ENCODE measurements at places on chromosomes 16 and 17.
A peak's percentile ranks its signal among the peaks of the same experiment; 100 is the strongest.

DNA sequence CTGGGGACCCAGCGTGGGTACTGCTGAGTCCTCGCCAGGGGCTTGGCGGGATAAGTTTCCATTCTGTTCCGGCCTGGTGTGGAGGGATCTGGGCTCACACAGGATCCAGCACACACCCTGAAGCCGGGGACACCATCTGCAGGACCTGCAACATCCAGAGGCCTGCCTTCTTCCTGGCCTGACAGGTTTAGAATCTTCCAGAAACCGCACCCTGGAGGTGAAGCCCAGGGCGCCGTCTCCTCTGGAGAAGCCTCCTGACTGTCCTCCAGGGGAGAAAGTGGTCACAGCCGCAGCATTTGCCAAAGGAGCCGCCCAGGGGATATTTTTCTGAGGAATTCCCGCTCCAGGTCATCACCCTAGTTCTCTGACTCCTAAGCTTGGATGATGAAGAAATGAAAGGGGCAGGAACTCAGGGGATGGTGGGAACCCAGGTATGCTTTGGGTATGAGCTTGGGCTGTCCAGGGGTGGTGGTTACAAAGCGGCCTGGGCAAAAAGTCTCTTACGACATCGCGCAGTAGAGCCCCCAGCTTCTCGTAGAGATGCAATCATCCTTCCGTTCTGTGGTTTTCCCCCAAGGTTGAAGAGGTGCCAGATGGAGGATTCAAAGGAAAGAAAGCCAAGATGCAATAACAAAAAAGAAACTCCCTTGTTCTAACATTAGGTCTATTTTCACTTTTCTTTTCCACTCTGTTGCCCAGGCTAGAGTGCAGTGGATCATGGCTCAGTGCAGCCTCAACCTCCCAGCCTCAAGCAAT is 9.1 kb upstream of the CRISPLD2 start:
- no peak for DNase-seq

- DNase-seq = no peak
Observed at GRCh38 chr16:11706180-11706742, 36.4 kb downstream of the TXNDC11 start.

DNA sequence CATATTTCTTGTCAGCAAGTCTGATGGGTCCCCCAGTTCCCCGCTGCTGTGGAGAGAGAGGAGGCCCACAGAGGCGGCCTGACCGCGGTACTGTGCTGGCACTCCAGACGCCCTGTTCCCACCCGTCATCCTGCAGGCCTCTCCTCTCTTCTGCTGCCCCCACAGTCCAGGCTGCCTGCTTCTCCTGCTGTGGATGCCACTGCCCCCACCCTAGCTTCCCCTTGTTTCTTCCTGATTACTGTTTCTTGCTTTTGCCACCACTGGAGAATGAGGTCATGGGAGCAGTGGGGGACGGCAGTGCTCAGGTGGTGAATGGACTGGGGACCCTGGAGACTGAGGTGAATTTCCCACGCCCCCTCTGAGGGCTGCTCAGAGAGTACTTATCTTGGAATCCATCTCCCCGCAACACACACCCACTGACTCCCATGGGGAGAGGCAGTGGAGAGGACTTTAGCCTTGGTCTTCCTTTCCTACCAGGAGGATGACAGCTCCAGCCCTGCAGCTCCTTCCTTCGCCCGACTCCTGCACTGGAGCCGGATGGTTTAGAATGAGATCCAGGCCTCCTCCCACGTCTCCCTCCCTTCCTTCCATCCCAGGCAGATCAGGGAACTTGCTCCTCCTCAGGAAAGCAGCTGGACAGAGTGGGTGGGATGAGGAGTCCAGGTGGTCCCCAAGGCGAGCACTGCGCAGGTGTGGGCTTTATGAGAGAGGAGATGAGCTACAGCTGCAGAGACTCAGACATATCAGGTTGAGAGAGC is 60.4 kb downstream of the PLXDC1 start:
- DNase-seq = no peak

DNA sequence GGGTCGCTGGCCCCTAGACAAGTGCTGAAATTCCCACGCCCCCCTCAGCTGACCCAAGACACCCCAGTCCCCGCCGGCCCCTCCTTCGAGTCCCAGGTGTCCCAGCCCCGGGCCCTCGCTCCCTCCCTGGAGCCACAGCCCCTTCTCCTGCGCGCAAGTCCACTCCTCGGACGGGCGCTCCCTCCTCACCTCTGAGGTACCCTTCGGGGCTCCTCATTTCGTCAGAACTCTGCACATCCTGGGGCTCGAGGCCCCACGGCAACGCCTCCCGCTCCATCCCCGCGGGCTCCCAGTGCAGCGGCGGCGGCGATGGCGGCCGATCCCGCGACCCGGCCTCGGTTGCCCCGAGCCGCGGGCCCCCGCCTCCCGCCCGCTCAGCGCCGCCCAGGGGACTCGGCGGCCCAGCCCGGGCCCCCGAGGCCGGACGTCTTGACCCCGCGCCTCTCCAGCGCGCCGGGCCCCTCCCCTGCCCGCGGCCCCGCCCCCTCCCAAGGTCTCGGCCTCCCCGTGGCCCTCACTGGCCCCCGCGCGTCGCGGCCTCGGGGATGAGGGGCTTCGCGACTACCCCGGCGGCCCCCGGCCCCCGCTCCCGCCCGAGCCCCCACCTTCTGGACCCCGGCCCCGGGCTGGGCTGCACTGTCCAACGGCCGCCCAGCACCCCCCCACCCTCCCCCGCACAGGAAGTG is at the start of gene ZNF768:
TSS of gene ZNF768 (minus strand) at position 430 of the 686 bp plus-strand sequence. CDS start at position 277, 153 bp downstream.
- DNase-seq = no peak

DNA sequence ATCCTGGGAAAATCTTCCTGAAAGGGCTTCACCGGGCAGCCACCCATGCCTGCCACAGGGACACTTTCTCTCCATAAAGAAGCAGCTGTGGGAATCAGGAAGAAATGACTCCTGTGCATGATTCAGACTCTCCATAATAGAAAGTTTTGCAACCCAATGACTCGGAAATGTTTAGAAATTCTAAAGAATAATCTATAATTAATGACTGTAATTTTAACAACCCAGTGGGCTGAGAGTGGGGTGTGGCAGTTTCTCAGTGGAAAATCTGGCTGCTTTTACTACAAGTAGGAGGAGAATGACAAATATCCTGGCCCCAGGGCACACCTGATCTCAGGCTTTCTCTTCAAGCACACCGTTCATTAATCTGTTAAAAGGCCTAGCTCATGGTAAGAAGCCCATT is 25.7 kb downstream of the IRF8 start:
- no peak for DNase-seq

GRCh38 chr17:75033346-75034235 is 13.2 kb downstream of the ATP5PD start:
- no peak for DNase-seq

GRCh38 chr16:27429981-27430441 is 28.0 kb downstream of the IL21R start:
- DNase-seq = peak; percentile 67

- DNase-seq = no peak
Observed at GRCh38 chr16:70740914-70741782, 55.3 kb upstream of the MTSS2 start.

All from vagina (tissue), 2 donors.